Spinal cord (tissue), 10 donors: ENCODE measurements at places on chromosomes 7 and 10. TPM values are rescaled to one million over a fixed set of nuclear protein-coding genes. Genes with fewer than 3 reads are reported as not detected.

GRCh38 chr7:147771344-147771743 lies 819.2 kb upstream of the C7orf33 start:
- no peaks in the 10 kb centered on the region for H3K27me3 ChIP-seq
- peak overlapping the region; percentile 57 for H3K27ac ChIP-seq
- H3K36me3 ChIP-seq = no peaks in the 10 kb centered on the region
- no peaks in the 10 kb centered on the region for H3K4me1 ChIP-seq
- DNase-seq = peak; percentile 24

Gene CLDN4
- 2.6 TPM for total RNA-seq

Gene FAM221A
- total RNA-seq = 12.1 TPM

GRCh38 chr10:78457804-78458482 lies 424.3 kb downstream of the RPS24 start:
- H3K36me3 ChIP-seq = no peaks in the 10 kb centered on the region
- H3K4me1 ChIP-seq = peaks cover 10% of the 10 kb centered on the region

Gene PPP1R9A
- 69.9 TPM for total RNA-seq

GRCh38 chr7:122752583-122752982 lies 49.9 kb upstream of the RNF148 start:
- no peaks in the 10 kb centered on the region for H3K27me3 ChIP-seq
- H3K36me3 ChIP-seq = no peaks in the 10 kb centered on the region
- no peak for DNase-seq
- no peak overlapping the region for H3K27ac ChIP-seq
- H3K4me1 ChIP-seq = no peaks in the 10 kb centered on the region

DNA sequence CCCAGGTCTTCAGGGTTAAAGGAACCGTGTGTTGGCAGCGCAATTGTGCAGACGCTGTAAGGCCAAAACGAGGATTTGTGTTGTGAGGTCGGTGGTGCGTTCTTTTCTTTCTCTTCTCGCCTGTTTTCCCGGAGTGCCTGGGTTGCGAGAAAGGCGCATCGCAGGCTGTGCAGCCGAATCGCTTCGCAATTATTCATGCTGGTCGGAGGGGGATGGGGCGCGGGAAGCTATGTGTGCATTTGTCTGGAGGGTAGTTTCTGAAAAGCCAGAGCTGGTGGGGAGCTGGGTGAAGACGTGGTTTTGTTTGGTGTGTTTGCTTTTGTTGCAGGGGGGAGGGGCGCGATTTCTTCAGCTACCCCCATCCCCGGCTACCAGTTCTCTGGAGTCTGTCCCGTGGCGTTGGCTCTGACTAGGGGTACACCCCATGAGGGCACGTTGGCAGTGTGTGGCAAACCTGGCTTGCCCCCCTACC lies 2.1 kb downstream of the MXI1 start:
- H3K27ac ChIP-seq = peak overlapping the region; percentile 96
- H3K4me3 ChIP-seq = peak overlapping the region; percentile 96
- H3K4me1 ChIP-seq = peaks cover 22% of the 10 kb centered on the region

Gene AKR1C3
- total RNA-seq = 6.1 TPM

DNA sequence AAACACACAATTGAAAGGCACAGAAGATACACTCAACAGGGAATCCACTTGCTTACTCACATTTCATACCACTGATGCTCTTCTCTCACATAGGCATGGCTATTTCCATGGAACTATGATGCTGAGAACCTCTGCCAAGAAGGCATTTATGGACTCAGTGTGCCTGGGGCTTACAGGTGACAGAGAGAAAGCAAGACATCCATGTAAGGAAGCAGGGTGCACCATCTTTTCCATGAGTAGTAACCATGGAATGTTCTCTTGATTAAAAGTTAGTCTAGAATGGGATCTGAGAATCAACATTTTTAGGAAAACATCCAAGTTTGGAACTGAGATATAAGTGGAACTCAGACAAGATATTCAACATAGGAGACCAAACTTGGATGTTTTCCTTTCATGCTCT lies 52.5 kb upstream of the MACC1 start:
- H3K27ac ChIP-seq = no peak overlapping the region
- H3K36me3 ChIP-seq = no peaks in the 10 kb centered on the region
- no peaks in the 10 kb centered on the region for H3K4me1 ChIP-seq
- H3K4me3 ChIP-seq = no peak overlapping the region
- no peak for DNase-seq

Gene MYH16
- total RNA-seq = not detected

Gene SYT15
- 3.3 TPM for total RNA-seq

GRCh38 chr10:69791812-69792211 lies 9.9 kb upstream of the COL13A1 start:
- H3K27me3 ChIP-seq = no peaks in the 10 kb centered on the region
- no peaks in the 10 kb centered on the region for H3K36me3 ChIP-seq
- H3K4me3 ChIP-seq = no peak overlapping the region
- H3K27ac ChIP-seq = no peak overlapping the region
- no peak for DNase-seq

Gene DBF4
- total RNA-seq = 14.1 TPM

Gene CNNM1
- total RNA-seq = 1.6 TPM

DNA sequence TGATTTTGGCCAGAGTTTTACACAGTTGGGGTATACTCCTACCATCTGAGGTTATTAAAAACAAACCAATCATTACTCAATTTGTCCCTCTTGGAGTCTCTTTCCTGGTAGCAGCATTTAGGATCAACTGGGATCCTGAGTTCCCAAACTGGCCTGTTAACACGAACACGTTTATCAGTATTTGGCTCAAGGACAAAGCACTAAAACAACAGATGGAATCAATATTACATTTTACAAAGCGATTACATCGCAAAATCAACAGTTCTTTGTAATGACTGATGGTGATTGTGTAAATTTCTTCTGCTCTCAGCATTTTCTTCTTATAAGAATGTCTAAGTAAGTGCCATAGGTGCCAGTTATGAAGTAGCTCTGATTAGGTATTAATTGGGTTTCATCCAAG lies 582.9 kb upstream of the ANKRD30A start:
- no peak overlapping the region for H3K4me3 ChIP-seq
- H3K4me1 ChIP-seq = no peaks in the 10 kb centered on the region
- H3K27me3 ChIP-seq = no peaks in the 10 kb centered on the region
- no peaks in the 10 kb centered on the region for H3K36me3 ChIP-seq

- H3K36me3 ChIP-seq = no peaks in the 10 kb centered on the region
- H3K4me3 ChIP-seq = no peak overlapping the region
- DNase-seq = no peak
- H3K4me1 ChIP-seq = no peaks in the 10 kb centered on the region
- no peak overlapping the region for H3K27ac ChIP-seq
Observed at GRCh38 chr10:30866896-30867295, 164.8 kb downstream of the ZNF438 start.

GRCh38 chr7:55375237-55375636 lies 10.1 kb downstream of the LANCL2 start:
- DNase-seq = no peak
- H3K4me3 ChIP-seq = no peak overlapping the region
- H3K4me1 ChIP-seq = no peaks in the 10 kb centered on the region

Gene MSMB
- total RNA-seq = not detected

DNA sequence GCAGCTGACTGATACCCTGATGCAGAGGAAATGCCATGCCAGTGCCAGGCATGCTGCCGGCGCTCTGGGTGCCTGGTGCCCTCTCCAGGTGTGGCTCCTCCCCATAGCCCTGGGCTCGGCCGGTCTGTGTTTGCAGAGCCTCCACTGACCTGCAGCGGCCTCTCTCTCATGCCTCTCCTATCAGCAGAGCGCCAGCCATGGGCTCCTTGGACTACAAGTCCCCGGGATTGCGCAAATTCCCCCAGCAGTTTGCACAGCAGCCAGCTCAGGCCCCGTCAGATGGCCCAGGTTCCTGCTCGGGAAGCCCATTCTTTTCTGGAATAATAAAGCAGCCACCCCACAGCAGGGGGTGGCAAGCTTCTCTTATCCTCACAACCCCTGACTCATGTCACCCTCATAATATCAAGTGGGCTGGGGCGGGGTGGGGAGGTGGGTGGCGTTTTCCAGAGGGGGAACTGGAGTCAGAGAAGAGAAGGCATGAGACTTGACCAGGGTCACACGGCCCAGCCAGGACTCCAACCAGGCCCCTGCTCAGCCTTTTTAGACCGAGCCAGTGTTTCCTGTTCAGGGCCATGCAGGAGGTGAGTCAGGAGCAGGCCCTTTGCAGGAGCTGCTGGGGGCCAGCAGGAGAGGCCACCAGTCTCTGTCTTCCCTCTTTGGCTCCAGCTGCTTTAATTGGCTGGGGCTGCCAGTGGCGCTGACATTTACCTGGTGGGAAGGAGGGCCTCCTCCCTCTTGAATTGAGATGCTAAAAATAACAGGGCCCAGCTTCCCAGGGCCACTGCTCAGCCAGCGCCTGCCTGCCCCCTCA lies 58.6 kb downstream of the ZMIZ1 start:
- H3K36me3 ChIP-seq = peaks cover 79% of the 10 kb centered on the region
- H3K4me3 ChIP-seq = no peak overlapping the region
- H3K27ac ChIP-seq = no peak overlapping the region
- peaks cover 61% of the 10 kb centered on the region for H3K4me1 ChIP-seq

- H3K27me3 ChIP-seq = no peaks in the 10 kb centered on the region
- DNase-seq = no peak
- H3K36me3 ChIP-seq = peaks cover 25% of the 10 kb centered on the region
- no peak overlapping the region for H3K27ac ChIP-seq
Observed at GRCh38 chr10:69345402-69345801, 67.1 kb downstream of the HK1 start.

Gene MYPN
- 0.10 TPM for total RNA-seq

DNA sequence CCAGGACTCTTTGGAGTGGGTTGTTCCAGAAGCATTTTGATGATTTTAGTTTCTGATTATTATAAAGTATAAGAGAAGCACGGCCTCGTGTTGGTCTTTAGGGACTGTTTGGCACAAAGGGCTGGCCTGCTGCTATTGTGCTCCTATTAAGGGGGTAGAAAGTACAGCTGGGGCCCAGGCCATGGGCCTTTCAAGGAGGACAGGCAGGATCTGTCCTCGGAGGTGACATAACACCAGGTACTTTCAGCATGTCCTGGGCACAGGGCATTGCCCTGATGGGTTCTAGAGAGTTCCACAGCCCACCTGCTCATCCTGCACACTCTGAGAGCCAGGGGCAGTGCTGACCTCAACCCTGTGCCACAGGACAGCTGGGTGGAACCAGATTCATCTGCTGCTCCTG lies 24.9 kb downstream of the STRA8 start:
- H3K4me1 ChIP-seq = peaks cover 42% of the 10 kb centered on the region
- no peak overlapping the region for H3K4me3 ChIP-seq
- H3K36me3 ChIP-seq = no peaks in the 10 kb centered on the region
- no peak overlapping the region for H3K27ac ChIP-seq
- DNase-seq = no peak
- no peaks in the 10 kb centered on the region for H3K27me3 ChIP-seq

DNA sequence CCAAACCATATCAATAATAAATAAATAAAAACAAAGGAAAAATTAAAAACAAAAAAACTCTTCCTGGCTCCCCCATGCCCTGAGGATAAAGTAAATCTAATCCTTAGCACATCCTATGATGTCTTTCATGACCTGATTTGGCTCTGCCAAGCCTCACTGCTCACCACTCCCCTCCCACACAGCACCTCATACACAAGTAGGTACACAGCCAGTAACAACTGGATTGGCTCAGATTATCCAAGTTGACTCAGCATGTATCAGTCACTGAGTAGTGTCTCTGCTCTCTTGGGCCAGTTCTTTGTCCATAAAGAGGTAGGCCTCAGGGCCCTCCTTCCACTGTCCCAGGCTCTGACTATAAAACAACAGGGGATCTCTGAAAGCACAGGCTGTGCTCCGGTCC lies 99.6 kb downstream of the STRA8 start:
- no peak for DNase-seq
- no peak overlapping the region for H3K4me3 ChIP-seq
- no peak overlapping the region for H3K27ac ChIP-seq
- H3K4me1 ChIP-seq = peaks cover 8% of the 10 kb centered on the region

DNA sequence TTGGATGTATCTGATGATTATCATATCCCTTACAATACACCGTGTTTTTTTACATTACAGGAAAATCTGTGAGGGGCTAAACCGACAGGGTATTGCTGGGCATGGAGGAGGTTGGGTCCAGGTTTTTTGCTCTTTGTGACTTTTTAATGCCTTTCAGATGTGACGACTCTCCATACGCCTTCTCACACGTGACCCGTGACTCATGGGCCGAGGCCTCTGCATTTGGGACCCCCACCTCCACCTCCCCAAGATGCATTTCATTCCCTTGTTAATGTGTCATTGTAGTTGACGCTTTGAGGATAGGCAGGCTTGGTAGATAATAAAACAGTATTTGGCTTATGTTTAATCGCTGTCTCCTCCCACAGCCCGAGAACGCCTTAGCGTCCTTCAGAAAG lies 95.3 kb downstream of the CUX1 start:
- no peaks in the 10 kb centered on the region for H3K27me3 ChIP-seq
- H3K4me3 ChIP-seq = no peak overlapping the region
- no peak overlapping the region for H3K27ac ChIP-seq
- DNase-seq = no peak
- H3K36me3 ChIP-seq = peaks cover 24% of the 10 kb centered on the region

Gene LMOD2
- not detected for total RNA-seq

Gene PRLHR
- total RNA-seq = 0.69 TPM
